ENCODE measurements at places on chromosomes 7 and 10.

GRCh38 chr7:20450536-20450935 lies 119.8 kb downstream of the ITGB8 start:
- no peak for DNase-seq

GRCh38 chr7:67599331-67600062 lies 602.9 kb downstream of the TYW1 start:
- DNase-seq = no peak

- no peak for DNase-seq
Measured at GRCh38 chr7:54179321-54180029, 362.7 kb upstream of the VSTM2A start.

DNA sequence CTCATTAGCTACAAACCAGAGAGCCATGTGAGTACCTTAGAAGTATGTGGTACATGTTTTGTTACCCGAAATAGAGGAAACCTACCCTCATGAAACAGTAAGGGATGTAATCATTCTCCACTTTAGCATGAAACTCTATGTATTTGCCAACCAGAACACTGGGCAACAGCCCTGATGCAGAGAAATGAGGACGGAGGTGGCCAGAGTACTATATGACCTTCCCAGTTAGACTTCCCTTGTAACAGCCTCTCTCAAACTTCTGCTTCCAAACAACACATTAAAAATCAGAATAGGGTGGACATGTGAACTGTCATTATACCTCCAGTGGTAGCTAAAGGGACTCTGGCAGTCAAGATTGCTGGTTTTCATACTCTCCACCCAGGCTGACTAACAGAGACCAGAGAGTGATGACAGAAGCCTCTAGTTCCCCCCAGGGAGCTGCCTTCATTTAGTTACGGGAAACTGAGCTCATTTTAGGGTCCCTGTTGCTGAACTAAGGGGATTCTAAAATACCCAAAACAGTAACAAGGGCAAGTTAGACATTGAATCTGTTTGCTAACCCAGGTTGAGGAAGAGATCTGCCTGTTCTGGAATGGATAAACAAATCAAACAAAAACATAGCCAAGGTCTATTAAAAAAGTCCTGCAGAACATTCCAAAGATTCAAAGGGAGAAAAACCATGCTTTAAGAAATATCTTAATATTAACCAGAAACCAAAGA lies 83.1 kb downstream of the VPS41 start:
- no peak for DNase-seq
